Activated T-helper 1 cell treated with anti-CD3 and anti-CD28 coated beads, Interleukin-12 subunit alpha, Interleukin-12 subunit beta, Interleukin-2, Interleukin-4 antibody, amounts not matched to agents 30 ng/mL and 10 ng/mL and 1 ng/mL, durations not matched to agents 14 hours and 24 hours and 36 hours (primary cell): ENCODE measurements at places on chromosomes 7 and 10. TPM values are rescaled to one million over a fixed set of nuclear protein-coding genes. Genes with fewer than 3 reads are reported as not detected.

FANK1 gene
- total RNA-seq: not detected in 2 replicates

PRKAR2B gene
- 0.42 and 1.0 TPM in 2 replicates for total RNA-seq

HOXA4 gene
- total RNA-seq: not detected in 2 replicates

EFCAB10 gene
- total RNA-seq: not detected in 2 replicates
